Pulmonary artery endothelial cell (primary cell): ENCODE measurements at places on chromosomes 7 and 10. TPM values are rescaled to one million over a fixed set of nuclear protein-coding genes. Genes with fewer than 3 reads are reported as not detected.

- DNase-seq, result no peak
Observed at GRCh38 chr10:33423154-33423529, 88.7 kb upstream of the NRP1 start.

DNA sequence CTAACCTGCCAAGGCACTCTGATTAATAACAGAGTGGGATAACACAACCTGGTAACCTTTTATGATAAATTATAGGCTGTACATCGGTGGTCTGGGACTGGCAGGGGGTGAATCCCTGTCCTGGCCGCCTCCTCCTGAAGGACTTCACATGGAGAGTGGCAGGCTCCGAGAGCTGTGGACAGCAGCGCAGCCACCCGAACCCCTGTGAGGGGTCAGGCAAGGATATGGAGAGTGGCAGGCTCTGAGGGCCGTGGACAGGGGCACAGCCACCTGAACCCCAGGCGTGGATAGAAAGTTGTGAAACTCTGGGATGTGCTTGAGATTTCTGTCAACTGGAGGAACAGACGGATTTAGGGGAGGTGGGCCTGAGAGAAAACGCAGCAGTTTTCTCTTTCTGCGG lies 107.0 kb upstream of the MGMT start:
- DNase-seq, result no peak

The DRGX gene
- not detected in 2 replicates for total RNA-seq

DNA sequence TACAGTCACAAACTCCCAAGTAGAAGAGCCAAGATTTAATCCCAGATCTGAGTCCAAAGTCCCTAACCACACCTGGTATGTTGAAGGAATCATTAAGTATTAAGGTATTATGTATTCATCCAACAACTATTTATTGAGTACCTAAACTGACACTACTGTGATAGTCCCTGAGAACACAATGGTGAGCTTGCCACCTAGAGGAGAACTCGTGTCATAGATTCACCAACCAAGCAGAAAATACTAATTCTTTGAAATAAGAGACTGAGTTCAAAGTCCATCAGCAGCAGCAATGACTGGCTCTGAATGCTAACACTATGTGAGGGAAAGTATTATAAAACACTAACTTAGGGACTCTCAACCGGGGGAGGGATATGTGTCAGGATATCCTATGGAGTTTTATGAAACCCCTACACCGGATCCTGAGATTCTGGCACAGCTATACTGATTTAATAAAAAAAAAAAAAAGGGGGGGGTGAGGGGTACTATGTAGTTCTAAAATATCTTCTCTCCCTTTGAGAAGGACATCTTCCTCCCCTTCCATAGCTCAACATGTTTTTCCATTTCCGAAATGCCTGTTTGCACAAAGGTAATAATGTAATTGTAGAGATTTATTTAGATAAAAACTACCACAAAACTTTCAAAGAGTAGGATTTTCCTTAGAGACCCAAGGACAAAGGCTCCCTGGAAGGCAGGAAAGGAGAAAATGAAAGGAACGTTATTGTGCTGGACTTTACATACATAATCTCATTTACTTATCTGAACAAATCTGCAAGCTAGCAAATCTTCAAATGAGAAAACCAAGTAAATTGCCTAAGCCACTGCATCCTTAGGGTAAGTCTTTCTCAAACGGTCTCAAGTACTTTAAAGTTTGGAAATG lies 1.6 kb downstream of the NCOA4 start:
- peak; percentile 47 for DNase-seq

The PLEKHS1 gene
- total RNA-seq, result not detected in 2 replicates

DNA sequence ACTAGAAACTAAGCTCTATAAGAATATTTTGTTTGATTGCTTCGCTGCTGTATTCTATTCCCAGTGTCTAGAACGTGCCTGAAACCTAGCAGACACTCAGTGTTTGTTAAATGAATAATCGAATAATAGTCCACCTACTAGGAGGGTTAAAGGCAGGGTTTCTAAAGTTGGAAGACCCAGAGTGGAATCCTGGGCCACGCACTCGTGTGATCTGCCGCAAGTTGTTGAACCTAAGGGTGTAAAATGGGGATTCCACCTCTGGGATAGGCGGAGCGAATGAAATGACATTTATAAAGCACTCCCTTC lies 702 bp upstream of the AGFG2 start:
- DNase-seq, result no peak

DNA sequence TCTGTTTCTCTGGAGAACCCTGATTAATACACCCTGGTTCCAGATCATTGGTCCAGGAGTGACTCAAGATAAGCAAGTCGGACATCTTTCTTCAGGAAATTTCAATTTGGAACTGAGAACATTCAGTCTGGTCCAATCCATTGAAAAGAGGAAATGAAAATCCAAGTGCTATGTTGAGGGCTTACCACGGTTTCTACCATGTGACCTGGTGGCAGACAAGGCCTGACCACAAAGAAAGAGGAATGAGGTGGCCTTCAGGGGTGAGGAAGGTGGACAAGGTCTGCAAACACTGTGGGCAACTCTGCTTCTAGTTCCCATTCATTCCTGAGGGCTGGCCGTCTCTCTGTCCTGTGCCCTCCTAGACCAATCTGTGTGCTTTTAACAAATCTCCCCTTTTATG lies 149.2 kb upstream of the GHITM start:
- DNase-seq, result no peak

DNA sequence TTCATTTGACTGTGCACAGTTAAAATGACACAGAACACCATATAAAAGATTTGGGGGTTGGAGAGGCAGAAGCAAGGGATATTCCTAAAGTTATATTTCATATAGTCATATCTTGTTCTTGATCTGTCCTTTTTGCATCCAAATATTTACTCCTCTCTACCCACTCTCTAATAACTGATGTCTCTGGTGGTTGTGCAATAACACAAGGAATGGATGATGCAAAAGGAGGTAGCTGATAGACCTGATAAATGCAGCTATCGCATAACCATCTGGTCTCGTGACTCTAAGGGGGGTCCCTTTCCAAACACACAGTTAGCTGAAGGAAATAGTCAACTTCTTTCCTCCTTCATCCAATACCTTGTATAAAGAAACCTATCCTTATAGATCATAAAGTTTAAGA lies 123.1 kb downstream of the POLR1F start:
- no peak for DNase-seq

DNA sequence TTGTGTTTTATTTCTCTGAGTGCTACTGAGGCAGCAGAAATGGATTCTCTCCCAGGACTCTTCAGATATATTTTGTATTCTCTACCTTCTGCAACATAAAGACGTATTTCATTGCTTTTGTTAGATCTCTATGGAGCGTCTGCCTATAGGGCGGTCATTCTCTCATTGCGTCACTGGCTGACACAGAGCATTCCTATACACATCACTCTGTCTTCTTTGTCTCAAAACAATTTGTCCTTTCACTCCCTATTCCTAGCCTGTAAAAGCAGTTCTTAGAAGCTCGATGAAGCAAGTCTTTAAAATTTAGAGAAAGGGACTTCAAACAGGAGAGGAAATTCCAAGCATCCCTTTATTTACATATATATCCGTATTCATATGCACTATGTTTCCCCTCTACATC lies 120.6 kb downstream of the CPED1 start:
- no peak for DNase-seq

GRCh38 chr10:21039721-21040120 lies 142.6 kb upstream of the NEBL start:
- no peak for DNase-seq

DNA sequence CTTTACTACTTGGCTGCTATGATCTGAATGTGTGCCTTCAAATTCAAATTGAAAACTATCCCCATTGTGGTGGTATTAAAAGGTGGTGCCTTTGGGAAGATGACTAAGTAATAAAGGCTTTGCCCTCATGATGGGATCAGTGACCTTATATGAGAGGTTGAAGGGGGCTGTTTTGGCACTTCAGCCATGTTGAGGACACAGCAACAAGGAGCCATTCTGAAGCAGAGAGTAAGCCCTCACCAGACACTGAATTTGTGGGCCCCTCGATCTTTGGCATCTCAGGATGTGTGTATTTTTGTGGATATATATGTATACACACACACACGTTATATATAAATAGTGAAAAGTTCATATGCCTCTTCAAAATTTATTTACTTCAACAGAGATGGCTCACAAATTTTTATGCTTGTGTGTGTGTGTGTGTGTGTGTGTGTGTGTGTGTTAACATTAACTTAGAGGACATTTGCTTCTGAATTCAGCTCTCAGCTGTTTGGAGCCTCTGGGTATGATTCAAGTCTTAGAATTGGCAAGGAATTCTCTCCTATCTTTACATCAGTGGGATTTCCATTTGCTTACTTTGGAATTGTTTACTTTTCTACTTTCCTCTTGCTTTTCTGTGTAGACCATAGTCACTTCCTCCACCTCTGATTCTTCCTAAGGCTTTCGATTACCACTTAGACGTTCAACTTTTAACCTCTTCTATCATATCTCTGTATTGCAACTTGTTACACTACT lies 66.6 kb downstream of the MAGI2 start:
- DNase-seq, result peak; percentile 68

The IPMK gene
- total RNA-seq, result 10.3 and 11.0 TPM in 2 replicates

The WNT8B gene
- total RNA-seq, result not detected in 2 replicates

DNA sequence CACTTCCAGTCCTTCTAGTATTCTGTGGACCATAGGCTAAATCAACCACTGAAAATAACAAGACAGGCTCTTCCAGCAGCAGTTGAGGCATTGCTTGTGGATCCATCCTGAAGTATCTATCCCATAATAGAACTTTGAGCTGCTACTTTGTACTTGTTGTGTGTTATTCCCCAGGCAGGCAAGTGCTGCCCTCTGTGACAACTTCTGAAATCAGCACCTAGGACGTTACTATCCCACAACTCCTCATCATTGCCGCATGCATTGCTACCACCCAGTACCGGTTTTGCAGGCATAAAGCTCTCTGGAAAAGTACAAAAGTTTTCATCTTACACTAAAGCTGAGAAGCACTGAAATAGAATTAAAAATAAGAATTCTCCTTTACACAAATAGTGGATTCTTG lies 145.3 kb downstream of the HTR7 start:
- DNase-seq, result no peak

DNA sequence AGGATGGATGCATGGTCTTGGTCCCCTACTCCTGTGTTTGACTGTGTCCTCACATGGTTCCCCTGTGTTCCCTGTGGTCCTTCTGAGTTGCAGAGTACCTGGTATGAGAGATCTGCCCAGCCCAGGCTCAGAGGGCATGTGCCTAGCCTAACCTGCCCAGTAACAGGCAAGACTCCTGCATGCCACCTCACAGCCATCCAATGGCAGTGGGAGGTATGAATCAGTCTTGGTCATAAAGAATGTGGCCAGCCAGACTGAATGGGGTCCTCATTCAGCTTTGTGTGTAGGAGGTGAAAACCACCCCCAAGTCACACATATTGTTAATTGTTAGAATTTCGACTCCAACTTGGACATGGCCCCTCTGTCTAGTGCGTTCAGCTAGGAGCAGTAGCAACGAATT lies 17.2 kb upstream of the GPR158 start:
- DNase-seq, result no peak

- no peak for DNase-seq
Observed at GRCh38 chr10:49347342-49347741, 48.4 kb downstream of the C10orf71 start.

The SVOPL gene
- total RNA-seq, result not detected in 2 replicates

The ACBD7 gene
- total RNA-seq, result 2.6 and 3.1 TPM in 2 replicates

DNA sequence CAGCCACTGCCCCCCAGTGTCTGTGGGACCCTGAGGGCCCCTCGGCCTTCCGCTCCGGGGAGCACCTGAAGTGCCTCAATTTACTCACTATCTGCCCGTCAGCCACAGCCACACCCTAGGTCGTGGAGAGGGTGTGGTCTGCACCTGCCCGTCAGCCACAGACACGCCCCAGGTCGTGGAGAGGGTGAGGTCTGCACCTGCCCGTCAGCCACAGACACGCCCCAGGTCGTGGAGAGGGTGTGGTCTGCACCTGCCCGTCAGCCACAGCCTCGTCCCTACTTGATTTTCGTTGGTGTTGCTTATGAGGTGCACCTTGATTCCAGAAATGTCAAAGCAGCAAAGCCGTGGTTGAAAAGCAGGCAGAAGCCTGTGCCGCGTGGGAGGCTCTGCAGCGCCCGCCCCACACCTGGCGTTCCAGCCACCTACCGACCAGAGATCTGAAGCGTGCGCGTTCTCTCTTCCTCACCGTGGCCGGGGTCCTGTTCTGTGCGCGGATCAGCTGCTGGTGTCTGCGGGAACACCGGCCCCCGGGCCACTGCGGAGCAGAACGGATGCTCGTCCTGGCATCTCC lies 101.6 kb downstream of the DYNC2I1 start:
- no peak for DNase-seq

The UPP1 gene
- 38.7 and 54.6 TPM in 2 replicates for total RNA-seq

The C7orf57 gene
- under 0.01 and 0.11 TPM in 2 replicates for total RNA-seq

DNA sequence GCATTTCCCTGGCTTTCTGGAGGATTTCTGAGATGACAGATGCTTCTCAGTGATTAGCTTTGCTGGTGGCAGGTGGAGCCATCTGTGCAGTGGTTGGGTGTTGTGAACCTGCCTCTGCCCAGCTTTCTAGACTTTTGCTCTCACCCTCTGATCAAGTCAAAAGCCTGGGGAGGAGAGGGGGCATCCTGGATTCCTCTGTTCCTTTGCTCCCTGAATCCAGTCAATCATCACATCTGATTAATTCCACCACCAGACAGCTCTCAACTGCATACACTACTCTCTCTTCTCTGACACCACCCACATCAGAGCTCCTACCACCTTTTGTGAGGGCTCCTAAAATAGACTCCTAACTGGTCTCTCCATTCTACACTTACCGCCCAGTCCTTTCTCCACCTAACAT lies 283.5 kb downstream of the WDR11 start:
- no peak for DNase-seq

GRCh38 chr7:111747718-111748117 lies 185.4 kb upstream of the IMMP2L start:
- no peak for DNase-seq

DNA sequence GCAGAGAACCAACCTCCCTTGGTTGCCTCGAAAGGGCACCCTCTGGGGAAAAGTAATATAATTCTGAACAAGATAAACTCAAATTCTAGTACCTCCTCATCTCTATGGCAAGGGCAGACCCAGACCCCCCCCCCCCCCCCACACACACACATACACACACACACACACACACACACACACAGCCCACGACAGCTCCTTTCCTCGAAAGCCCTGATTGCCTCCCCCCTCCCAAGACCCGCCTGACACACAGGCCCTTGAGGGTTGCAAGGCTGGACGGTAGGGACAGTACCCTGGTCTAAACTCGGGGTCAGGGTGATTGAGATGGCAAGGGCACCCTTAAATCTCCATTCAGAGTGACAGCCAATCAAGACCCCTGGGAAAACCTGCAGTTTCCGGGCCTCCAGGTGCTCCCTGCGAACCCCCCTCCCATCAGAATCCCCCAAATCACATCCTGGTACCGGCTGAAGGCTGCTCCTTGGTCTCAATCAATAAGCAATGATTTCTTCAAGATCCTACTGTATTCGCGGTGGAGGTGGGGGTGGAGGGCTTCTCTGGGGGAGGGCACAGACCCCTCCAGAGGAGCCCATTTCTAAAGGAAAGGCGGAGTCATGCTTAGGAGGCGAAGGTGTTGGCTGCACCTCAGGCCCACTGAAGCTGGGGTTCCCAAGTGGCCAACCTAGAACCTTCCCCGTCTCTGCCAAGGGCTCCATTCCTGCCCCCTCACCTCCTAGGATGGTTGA lies 100.7 kb downstream of the HIP1 start:
- DNase-seq, result no peak

The LIPK gene
- total RNA-seq, result not detected in 2 replicates

- no peak for DNase-seq
Observed at GRCh38 chr10:35011771-35012191, 78.4 kb downstream of the CUL2 start.

The OGDHL gene
- total RNA-seq, result 0.26 and 0.46 TPM in 2 replicates
